ENCODE measurements at places on chromosomes 3 and 15. TPM values are rescaled to one million over a fixed set of nuclear protein-coding genes. Genes with fewer than 3 reads are reported as not detected.

The SERPINI2 gene
- total RNA-seq, result 1.8 TPM

DNA sequence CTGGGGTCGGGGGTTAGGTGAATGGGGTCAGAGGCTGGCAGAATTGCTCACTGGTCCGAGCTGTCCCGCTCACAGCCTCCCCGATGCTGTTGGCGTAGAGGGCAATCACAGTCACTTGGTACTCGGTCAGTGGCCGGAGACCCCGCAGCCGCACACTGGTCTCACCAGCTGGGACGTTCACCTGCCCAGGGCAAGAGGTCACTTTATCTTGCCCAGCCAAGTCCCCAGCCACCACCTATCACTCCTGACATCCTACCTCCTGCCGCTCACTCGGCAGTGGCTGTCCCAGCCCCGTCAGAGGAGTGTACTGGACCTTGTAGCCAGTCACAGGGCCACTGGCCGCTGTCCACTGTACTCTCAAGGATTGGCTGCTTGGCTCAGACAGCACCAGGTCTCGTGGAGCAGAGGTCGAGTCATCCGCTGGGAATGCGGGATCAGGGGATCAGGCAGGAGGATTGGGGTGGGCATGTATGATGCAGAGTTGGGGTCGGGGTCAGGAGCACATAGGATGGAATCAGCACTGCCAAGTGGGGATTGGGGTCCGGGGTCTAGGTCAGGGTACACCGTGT is 2.5 kb downstream of the COL7A1 start:
- DNase-seq, result no peak

GRCh38 chr3:148763986-148764935 is 63.4 kb upstream of the CPB1 start:
- no peak for DNase-seq

DNA sequence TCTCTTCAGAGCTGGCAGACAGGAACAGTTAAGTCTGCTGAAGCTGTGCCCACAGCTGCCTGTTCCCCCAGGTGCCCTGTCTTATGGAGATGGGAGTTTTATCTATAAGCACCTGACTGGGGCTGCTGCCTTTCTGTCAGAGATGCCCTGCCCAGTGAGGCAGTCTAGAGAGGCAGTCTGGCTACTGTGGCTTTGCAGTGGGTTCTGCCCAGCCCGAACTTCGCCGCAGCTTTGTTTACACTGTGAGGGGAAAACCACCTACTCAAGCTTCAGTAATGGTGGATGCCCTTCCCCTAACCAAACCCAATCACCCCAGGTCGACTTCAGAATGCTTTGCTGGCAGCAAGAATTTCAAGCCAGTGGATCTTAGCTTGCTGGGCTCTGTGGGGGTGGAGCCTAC is 91.2 kb downstream of the SLC25A26 start:
- DNase-seq, result no peak
